MCF 10A (cell line): ENCODE measurements at places on chromosomes 11 and 22.

DNA sequence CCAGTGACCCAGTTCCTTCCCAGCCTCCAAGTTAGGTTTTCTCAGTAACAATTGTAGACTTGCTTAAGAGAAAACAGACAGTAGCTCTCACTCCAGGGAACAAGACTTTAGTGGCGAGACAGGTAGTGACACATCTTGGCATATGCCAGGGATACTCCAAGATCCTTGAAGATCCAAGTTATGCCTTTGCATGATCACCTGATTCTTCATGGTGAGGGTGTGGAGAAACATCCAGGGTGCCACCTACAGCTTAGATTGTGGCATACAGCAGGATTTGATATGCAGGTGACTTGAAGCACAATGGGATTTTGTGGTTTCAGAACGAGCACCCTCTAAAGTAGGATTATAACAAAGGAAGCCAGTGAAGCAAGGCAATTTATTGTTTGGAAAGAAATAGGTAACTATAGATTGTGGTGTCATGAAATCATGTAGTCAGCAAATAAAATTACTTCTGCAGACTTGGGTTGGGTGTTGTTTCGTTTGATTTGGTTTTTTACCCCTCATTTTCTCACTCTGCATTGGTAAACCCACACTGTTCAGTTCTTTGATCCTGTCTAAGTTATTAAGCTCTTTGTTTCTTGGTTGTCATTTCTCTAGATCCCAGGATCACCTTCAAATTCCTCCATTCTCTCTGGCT is 9.2 kb downstream of the POU2AF3 start:
- DNase-seq, result no peak

- no peak for DNase-seq
These were observed 24.8 kb downstream of the GAB2 start for GRCh38 chr11:78392854-78393253.

- DNase-seq, result peak; percentile 18
These were observed 113.2 kb upstream of the RAG2 start for GRCh38 chr11:36711104-36711825.

DNA sequence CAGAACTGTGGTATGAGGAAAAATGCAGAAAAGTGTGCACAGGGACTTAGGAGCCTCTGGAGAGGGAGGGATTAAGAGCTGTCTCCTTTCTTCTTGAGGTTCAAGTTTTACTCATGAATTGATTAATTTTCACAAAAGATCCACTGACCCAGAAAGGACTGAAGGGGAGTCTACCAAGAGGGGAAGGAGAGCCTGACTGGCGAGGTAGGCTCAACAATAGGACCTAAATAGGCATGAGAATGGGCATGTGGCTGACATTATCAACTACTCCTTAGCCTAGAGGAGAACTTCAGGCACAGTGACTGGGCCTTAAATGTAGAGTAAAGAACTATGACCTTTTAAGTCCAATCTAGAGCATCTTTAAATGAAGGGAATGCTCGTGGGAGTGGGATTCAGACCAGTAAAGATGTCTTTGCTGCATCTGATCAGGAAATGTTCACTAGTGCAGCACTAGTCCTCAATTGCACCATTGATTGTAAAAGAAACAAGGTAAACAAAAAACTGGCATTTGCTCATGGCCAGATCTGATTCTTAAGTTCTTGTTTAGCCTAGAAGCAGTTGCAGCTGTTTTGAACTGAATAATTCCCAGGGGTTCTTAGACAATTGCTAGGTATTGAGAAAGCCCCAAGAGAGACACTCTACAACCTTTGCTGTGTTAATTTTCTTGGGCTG is 135.6 kb downstream of the RAB38 start:
- no peak for DNase-seq

- no peak for DNase-seq
These were observed 93.8 kb downstream of the MIAT start for GRCh38 chr22:26751217-26751616.

GRCh38 chr11:111715142-111715816 is 50.9 kb downstream of the PPP2R1B start:
- DNase-seq, result no peak

DNA sequence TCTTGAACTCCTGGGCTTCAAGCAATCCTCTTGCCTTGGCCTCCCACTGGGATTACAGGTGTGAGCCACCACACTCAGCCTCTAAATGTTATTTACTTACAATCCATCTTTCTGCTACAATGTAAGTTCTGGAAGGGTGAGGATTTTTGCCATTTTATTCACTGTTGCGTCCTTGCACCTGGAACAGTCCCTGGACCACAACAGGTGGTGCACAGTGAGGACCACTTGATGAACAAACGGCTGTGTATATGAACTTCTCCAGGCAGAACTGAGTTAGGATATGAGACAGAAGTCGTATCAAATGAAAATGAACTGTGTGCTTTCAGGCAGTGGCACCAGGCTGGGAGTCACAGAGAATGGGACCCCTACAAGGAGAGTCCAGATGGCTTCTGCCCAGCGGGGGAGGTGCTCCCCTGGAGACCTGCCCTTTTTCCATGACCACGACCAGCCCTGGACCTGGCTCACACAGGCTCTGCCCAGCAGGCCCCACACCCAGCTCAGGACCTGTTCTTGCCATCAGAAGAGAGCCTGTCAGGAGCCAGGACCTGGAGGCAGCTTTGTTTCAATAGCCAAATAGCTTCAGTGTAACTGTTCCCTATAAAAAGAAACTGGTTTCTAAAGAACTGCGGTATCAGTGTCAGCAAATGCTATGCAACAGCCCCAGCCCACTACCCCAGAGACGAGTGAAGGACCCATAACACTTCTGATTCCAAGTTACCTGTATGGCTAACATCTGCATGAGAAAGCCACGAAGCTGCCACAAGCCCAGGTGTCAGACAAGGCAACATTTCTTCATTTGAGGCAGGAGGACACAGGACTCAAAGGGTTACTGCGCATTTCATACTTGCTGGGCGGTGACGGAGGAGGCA is 104.9 kb downstream of the MICAL3 start:
- DNase-seq, result no peak

GRCh38 chr11:126443120-126443519 is 87.6 kb downstream of the ST3GAL4 start:
- no peak for DNase-seq

GRCh38 chr11:65637794-65638419 is at the start of gene SIPA1:
Gene SIPA1, plus strand, starts transcription at chr11:65638101. Its CDS starts 2,821 bp downstream, at chr11:65640922.
- peak; percentile 75 for DNase-seq

DNA sequence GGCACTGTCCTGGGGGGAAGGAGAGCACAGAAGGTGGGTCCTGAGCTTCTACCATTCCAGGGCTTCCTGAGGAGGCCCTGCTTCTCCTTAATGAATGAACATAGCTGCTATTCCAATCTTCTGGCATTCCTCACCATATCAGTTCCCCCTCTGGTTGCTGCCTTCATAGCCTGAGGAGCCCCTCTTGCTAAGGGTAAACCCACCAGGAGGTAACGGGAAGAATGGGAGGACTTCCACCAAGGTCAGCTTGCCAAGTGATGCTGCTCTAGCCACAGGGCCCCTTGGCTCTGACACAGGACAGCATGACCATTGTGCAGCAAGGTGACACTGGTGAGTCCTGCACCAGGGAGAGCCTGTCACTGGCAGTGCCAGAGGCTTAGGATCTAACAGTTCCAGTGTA is 1022.5 kb downstream of the TBC1D22A start:
- no peak for DNase-seq

DNA sequence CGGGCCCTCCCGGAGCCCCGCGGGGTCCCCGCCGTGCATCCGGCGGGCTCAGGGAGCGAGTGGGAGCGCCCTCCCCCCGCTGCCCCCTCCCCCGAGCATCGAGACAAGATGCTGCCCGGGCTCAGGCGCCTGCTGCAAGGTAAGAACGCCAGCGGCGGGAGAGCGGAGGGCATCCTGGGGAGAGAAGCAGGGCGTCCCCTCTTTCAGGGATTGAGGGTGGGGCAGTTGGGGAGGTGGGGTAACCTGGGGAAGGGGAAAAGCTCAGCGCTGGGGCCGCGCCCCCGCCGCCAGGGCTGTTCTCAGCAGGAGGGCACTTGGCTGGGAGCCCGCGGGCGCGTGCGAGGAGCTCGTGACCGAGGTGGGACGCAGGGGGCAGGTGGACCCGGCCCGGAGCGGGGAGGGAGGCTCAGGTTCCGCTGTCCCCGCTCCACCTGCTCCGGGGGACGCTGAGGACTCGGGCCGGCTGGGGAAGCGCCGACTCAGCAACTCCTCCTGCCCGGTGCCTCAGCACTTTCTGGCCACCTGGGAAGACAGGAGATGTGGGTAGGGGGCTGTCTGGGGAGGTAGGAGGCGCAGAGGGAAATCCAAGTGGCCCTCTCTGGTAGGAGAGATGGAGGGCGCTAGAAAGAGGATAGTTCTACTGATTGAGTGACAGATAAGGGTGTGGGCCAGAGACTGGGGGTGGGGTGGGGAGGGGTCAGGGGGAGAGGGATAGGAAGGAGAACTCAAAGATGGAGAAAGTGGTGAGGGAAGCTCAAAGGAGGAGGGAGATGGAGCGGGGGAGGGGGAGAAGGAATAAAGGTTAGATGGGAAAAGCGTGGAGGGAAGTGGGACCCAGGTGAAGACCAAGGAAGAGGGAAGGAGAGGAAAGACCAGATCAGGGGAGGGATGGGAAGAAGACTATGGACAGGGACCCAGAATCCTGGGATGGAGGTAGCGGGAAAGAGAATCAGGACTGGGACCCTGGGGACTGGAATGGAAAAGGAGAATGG is 726 bp downstream of the RTN4RL2 start:
- no peak for DNase-seq

DNA sequence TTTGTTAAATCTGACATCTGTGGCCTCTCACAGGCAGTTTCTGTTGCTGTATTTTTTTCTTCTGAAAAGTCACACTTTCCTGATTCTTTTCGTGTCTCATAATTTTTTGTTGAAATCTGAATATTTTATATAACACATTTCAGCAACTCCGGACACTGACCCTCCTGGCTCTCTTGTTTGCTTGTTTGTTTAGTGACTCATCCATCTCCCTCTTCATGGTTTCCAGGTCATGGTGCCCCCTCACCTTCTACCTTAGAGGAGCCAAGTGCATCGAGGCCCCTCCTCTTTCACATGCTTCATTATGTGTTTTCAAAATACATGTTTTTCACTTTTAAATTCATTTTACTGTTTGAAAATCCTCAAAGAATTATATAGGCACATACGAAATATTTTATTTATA is 562.4 kb downstream of the OPCML start:
- no peak for DNase-seq

DNA sequence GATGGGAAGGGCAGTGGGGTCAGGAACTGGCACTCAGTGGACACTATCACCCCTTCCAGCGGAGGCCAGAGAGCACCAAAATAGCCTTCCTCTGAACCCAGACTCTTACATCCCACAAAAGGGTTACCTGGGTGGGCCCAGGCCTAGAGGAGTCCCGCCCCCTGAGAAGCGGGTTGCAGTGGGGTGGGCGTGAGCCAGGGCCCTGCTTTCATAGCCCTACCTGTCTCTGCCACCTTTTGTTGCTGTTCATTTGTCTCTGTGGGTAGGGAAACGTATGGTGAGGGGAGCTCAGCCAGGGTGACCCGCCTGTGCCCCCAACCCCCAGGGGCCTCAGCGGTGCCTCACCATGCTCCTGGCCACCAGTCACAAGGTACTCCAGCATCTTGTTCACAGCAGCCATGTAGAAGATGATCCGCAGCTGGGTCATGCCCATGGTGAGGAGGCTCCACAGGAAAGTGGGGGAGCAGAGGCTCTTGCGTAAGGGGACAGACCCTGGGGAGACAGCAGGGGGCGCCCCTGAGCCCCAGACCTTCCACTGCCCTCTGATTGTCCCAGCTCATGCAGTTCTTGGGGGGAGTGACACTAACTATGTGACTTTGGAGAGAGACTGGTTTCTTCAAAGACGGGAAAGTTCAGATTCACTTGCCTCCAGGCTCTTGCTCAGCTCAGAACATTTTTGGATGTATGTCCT is 24.0 kb downstream of the SLC43A1 start:
- DNase-seq, result peak; percentile 43

- no peak for DNase-seq
These were observed 57.9 kb downstream of the RAB38 start for GRCh38 chr11:88117281-88117858.

- no peak for DNase-seq
These were observed 49.3 kb upstream of the THY1 start for GRCh38 chr11:119472186-119472855.

DNA sequence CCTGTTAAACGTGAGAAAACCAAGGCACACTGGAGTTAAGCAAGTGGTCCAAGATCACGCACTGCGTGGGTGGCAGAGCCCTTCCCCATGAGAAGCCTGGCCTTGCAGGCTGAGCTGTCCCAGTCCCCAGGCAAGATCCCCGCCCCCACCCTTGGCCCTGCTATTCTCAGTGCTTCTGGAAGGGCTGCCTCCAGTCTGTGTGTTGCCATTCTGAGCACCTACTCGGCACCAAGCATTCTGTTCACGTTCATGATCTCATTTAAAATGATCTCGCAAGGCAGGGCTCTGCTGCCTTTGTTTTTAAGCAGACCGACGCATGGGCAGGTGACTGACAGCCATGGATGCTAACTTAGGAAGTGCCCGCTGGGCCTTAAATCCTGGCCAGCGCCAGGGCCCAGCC is 62.8 kb downstream of the PHF21B start:
- no peak for DNase-seq
